ENCODE measurements at places on chromosomes 12 and 14.

- no peak for DNase-seq
These were observed 5.5 kb upstream of the NXPH4 start for GRCh38 chr12:57210926-57211692.

GRCh38 chr14:24308342-24309124, 756 bp upstream of the CIDEB start:
- DNase-seq: no peak

- no peak for DNase-seq
These were observed 82.3 kb upstream of the BCL11B start for GRCh38 chr14:99354166-99354875.

GRCh38 chr12:7072035-7072434, 11.5 kb downstream of the C1S start:
- no peak for DNase-seq

Measured in GM23338 (cell line).